Bone marrow (tissue), 2 donors: ENCODE measurements at places on chromosomes 5 and 9.

DNA sequence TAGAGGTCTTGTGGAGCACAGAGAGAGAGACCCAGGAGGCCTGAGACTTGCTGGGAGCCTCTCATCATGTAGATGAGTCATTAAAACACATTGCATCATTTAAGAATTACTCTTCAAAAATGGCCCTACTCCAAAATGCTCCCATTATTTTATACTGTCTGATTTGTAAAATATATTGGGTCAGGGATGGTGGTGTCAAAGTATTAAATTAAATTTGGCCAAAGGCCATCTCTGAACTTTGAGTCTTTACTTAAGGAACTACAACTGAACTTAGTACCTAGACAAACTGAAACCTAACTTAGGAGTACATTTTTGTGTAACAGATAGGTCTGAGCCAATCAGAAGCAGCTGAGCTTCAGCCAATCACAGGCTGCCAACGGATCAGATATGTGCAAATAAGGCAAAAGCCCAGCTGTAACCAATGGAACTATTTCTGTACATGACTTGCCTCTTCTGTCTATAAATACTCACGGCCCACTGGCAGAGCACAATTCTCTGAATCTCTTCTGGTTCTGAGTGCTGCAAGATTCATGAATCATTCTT is 657.2 kb downstream of the TLE1 start:
- DNase-seq: no peak

DNA sequence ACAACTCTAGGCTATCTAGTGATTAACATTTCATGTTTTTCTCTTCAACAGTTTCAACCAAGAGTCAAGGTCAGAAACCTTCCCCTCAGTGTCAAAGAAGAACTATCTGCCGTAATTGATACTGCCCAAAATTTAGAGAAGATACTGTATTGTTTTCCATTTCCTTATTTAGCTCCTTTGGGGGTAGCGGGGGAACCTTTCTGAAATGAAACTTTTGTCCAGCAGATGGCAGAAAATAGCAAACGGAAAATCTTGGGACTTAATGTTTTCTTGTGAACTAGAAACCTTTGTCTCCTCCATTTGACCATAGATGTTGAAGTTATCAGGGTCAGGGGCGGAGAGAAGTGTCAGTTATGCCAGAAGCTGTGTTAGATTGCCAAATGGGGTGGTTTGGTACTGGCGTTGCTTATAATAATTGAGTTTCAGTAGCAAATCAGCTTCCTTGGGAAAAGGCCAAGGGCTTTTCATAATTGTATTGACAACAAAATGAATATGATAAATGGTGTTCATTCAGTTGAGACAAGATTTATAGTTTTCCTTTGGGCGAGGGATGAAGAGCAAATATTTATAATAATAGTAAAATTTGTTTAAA is 101.7 kb upstream of the TLX3 start:
- no peak for DNase-seq

GRCh38 chr5:107538331-107538730 is 132.4 kb downstream of the EFNA5 start:
- DNase-seq: no peak

DNA sequence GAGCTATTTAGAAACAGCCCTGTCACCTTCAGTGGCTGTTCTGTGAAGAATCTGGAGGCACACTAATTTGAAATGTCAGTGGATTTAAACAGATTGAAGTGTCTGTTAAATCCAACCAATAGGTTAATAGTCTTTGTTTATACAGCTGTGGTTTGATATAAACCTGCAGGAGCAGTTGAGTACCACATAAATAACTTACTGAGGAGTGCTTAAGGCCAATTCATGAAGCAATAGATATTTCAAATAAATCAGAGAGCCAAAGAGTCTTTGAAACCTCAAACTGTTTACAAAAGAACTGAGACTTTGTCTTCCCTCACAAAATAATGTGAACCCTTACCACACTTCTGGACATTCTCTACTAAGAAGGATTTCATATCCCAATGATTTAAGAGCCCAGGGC is 111.9 kb downstream of the FEM1C start:
- DNase-seq: no peak

DNA sequence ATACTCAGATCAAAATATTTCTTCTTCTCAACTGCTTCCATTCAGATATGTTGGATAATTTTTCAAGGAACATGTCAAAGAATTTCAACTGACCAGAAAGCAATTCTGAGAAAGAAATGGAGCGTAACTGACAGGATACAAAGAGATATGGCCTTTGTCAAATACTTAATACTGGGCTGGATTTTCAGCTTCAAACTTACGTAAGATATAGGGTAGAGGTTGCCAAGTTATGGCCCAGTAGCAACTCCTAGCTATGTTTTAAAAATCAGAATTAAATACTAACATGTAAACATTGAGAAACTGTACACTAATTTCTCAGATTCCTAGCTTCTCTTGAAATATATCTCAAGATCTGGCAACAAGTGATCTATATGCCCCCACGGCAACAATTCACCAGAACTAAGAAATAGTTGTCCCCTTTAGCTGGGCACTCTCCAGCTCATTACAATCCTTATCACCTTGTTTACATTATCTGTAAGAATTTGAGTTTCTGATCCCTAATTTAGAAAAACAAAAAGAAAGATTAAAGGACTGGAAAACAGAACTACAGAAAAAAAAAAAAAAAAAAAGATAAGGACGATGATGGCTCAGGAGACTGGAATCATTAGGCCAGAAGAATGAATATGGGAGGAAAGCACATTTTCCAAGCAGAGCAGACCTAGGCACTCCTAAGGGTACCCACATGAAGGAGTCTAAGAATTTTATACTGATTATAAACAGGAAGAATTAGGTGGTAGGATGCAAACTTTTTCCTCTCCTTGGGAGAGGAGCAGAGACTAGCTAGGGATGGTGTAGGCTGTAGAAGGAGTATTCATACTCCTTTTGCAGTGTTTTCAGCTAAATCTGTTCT is 23.0 kb downstream of the INIP start:
- no peak for DNase-seq

DNA sequence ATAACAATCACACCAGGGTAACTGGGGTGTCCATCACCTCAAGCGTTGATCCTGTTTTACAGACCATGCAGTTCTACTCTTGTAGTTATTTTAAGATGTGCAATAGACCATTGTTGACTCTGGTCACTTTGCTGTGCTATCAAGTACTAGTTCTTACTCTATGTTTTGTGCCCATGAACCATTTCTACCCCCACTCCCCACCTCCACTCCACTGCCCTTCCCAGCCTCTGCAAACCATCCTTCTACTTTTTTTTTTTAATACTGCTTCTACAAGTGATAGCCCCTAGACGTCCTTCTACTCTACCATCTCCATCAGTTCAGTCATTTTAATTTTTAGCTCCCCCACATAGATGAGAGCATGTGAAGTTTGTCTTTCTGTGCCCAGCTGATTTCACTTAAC is 38.8 kb downstream of the EHMT1 start:
- DNase-seq: no peak

GRCh38 chr5:107993341-107993740 is 322.6 kb upstream of the EFNA5 start:
- DNase-seq: no peak

DNA sequence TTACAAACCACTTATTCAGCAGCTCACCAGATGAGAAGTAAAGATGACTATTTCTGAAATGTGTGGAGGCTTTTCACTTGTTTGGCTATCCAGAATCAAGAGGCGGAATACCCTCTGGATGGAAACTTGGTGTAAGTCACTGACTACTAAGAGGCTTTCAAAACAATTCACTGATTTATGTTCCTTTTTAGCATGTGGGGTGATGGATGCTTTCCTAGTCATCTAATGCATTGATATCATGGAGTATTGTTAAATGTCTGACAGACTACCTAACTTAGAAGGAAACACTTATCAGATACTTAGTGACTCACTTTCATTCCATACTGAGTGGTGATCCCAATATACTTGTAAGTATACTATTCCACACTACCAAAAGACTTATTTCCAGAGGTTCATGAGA is 141.4 kb downstream of the PLK2 start:
- DNase-seq: no peak

- no peak for DNase-seq
These were observed 475 bp downstream of the DDX31 start for GRCh38 chr9:132669319-132669697.

GRCh38 chr5:80269991-80270438 is 14.2 kb upstream of the SERINC5 start:
- no peak for DNase-seq

- DNase-seq: no peak
These were observed 78.0 kb downstream of the ISOC1 start for GRCh38 chr5:129172580-129172979.

GRCh38 chr9:92600462-92601261 is 64.9 kb upstream of the ECM2 start:
- no peak for DNase-seq

- DNase-seq: no peak
These were observed 17.1 kb upstream of the FBXL17 start for GRCh38 chr5:108398964-108399363.

- DNase-seq: no peak
These were observed 540.2 kb upstream of the TRPC7 start for GRCh38 chr5:136905571-136905970.

DNA sequence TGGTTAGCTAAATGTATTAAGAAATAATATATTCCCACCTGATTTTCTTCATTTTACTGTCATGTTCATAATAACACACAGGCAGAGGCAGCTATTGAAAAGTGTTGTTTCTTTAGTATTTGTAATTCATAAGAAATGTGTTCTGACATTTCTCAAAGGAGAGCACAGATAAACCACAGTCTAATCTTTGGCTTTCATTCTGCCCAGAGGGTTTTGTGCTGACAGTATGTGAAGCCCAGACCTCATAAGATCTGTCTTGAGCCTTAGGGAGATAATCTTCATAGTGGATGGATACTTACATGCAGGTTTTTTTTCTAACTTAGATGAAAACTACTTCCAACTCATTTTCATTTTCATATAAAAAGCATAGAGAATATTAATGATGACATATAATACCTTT is 206.1 kb downstream of the CHSY3 start:
- DNase-seq: no peak

GRCh38 chr9:34499076-34499475 is 23.7 kb downstream of the ENHO start:
- DNase-seq: no peak

GRCh38 chr9:136352682-136353081 is 10.9 kb downstream of the DNLZ start:
- DNase-seq: no peak

DNA sequence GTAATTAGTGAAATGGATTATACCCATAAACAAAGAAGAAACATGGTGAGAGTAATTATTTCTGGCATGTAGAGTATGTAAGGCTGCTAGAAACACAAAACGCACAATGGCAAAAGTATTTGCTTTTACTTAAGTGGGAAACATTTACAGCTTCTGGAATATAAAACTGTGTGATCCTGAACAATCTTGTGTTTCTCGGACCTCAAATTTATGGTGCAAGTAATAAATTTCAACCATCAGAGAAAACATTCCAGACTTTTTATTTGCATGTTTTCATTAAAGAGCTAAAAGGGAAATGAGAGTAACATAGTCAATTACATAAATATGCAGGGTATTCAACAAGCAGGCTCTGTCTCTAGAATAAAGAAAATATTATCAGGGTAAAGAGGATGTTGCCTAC is 17.2 kb upstream of the PRR16 start:
- DNase-seq: no peak

GRCh38 chr9:121581786-121582600 is 69.4 kb upstream of the DAB2IP start:
- DNase-seq: no peak

DNA sequence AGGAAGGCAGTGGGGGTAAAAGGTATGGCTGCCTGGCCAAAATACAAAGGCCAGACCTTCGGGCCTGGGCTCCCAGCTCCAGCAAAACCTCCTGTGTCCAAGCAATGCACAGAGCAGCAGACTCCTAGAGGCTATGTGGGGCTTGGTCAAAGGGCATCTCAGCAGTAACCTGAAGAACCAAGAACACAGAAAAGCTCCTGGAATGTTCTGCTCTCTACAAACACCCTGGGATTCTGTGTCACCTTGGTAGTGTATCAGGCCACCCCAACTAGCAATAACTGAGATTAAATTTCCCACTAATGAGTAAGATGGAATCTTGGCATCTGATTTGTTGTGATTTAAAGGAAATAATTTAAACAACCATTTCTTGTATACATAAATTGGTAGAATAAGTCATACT is 158.6 kb downstream of the GLIS3 start:
- DNase-seq: no peak

DNA sequence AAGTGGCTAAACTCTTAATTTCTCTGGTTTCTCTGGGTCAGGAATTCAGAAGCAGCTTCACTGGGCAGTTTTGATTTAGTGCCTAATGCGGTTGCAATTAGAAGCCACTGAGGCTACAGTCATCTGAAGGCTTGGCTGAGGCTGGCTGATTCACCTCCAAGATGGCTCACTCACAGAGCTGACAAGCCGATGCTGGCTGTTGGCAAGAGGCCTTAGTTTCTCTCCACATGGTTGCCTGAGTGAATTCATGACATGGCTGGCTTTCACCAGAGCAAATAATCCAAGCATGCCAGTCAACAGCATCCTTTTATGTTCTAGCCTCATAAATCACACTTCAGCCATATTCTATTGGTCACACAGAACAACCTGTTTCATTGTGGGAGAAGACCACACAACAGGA is 2.8 kb upstream of the CDK7 start:
- DNase-seq: no peak

DNA sequence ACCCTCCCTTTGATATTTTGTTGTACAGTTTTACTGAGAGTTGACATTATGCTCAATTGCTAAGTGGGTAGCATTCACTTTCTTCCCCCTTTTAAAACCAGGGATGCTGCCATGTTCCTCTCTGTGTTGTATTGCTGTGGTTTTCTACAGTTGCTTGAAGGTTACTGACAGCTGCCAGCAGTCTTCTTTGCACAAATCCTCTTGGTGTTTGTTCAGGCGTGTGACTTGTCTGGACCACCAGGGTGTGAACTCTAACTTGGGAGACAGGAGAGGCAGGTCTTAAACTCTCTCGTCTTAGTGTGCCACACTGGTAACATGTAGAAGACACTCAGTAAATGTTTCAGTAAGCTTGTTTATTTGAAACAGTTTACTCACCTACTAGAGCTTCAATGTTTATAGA is 25.1 kb downstream of the SLC44A1 start:
- no peak for DNase-seq

- DNase-seq: no peak
These were observed 257.8 kb downstream of the BNC2 start for GRCh38 chr9:16612627-16613026.
